ENCODE measurements at places on chromosomes 2 and 18. TPM values are rescaled to one million over a fixed set of nuclear protein-coding genes. Genes with fewer than 3 reads are reported as not detected.

The SETBP1 gene
- total RNA-seq, result 6.6 TPM

The TNFRSF11A gene
- 6.9 TPM for total RNA-seq

The CRYBA2 gene
- total RNA-seq, result not detected

GRCh38 chr2:207825045-207825954, 55.6 kb upstream of the FZD5 start:
- DNase-seq, result no peak

GRCh38 chr2:182080493-182080892, 94.8 kb downstream of the PPP1R1C start:
- no peak for DNase-seq

DNA sequence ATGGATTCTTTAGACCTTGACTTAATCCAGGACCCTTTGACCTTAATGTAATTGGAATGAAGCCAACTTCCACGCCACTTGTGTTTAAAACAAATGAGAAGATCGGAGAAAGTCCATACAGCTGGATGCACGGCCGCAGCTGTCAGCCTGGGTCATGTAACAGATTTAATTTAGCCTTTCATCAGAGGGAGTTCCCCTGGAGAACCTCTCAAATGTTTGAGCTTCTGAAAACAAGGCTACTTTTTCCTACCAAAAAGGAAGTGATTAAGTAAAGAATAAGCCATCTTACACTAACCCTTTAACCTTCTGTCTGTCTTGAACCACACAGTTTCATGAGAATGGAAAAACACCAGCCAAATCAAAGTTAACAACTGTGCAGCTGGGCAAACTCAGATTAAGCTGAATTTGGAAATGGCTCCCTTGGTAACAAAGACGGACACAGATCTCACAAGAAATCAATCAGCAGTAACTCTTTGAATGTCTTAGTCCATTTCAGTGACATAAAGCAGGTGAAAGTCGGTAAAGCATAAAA, 103.6 kb downstream of the DOCK10 start:
- DNase-seq, result peak; percentile 54

- no peak for DNase-seq
Observed at GRCh38 chr2:51723691-51724090, 691.8 kb upstream of the NRXN1 start.

DNA sequence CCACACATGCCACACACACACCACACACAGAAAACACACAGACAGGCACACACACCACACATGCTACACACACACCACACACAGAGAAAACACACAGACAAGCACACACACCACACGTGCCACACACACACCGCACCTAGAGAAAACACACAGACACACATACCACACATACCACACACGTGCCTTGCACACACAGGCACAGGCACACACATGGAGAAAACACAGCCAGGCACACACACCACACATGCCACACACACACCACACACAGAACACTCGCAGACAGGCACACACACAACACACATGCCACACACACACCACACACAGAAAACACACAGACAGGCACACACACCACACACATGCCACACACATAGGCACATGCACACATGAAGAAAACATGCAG, 242.1 kb upstream of the MYT1L start:
- no peak for DNase-seq

Measured in activated CD4-positive, alpha-beta T cell treated with anti-CD3 and anti-CD28 coated beads for 36 hours (primary cell).